ENCODE measurements at places on chromosomes 12 and 14. TPM values are rescaled to one million over a fixed set of nuclear protein-coding genes. Genes with fewer than 3 reads are reported as not detected.

Gene GPR132
- 5.9 TPM for total RNA-seq

Gene GPR162
- total RNA-seq, result 1.4 TPM

Gene FAM186B
- 0.09 TPM for total RNA-seq

Gene PRKCH
- 81.8 TPM for total RNA-seq

Gene LRRC10
- total RNA-seq, result 0.05 TPM

Gene GPRC5D
- not detected for total RNA-seq

Gene TAS2R9
- total RNA-seq, result not detected

Gene GPR65
- total RNA-seq, result 9.2 TPM

Gene PPP1R36
- 0.61 TPM for total RNA-seq

Gene COL2A1
- total RNA-seq, result 0.47 TPM

Gene BATF
- 12.9 TPM for total RNA-seq

Gene GPX2
- 1.5 TPM for total RNA-seq

Gene PTPN6
- total RNA-seq, result 147 TPM

Gene DBX2
- under 0.01 TPM for total RNA-seq

GRCh38 chr12:83172441-83172840 lies 485.7 kb downstream of the TMTC2 start:
- no peak overlapping the region for H3K4me3 ChIP-seq
- no peak overlapping the region for H3K27ac ChIP-seq
- H3K27me3 ChIP-seq, result no peaks in the 10 kb centered on the region

DNA sequence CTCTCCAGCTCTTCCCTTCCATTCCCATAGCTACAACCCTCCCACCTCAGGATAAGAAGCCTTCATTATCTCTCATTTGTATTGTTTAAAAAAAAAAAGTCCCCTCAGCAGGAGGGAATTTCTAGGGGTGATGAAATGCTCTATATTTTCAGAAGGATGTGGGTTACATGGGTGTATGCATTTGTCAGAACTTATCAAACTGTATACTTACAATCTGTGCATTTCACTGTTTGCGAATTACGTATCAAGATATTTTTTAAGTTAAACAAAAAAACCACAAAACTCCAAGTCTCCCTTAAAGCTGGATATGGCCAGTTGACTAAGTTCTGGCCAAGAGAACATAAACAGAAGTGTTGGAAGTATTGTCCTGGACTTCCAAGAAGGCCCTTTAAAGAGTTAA lies 2.0 kb upstream of the FKBP11 start:
- no peaks in the 10 kb centered on the region for H3K27me3 ChIP-seq
- peaks cover 5% of the 10 kb centered on the region for H3K36me3 ChIP-seq
- no peak overlapping the region for H3K27ac ChIP-seq
- H3K4me3 ChIP-seq, result no peak overlapping the region

GRCh38 chr12:1879633-1880032 lies 38.8 kb downstream of the CACNA2D4 start:
- no peak for DNase-seq
- no peak overlapping the region for H3K27ac ChIP-seq
- H3K27me3 ChIP-seq, result no peaks in the 10 kb centered on the region
- H3K36me3 ChIP-seq, result no peaks in the 10 kb centered on the region
- H3K4me1 ChIP-seq, result no peaks in the 10 kb centered on the region

- no peak overlapping the region for H3K4me3 ChIP-seq
- no peak overlapping the region for H3K27ac ChIP-seq
- H3K27me3 ChIP-seq, result no peaks in the 10 kb centered on the region
- no peaks in the 10 kb centered on the region for H3K36me3 ChIP-seq
- no peak for DNase-seq
Measured at GRCh38 chr14:32022525-32022924, 54.6 kb upstream of the ARHGAP5 start.

DNA sequence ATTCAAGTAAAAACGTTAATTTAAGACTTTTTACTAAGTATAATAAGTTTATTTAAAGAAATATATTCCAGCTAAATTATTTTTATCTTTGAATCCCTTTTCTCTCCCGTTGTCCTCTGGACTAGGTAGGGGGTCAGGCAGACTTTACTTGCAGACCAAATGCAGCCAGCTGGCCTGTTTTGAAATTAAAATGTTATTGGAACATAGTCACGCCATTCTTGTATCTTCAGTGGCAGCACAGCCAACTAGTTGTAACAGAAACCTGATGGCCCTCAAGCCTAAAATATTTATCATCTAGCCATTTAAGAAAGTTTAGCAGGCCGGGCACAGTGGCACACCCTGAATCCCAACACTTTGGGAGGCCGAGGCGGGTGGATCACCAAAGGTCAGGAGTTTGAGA lies 52.7 kb downstream of the BCAT1 start:
- DNase-seq, result no peak
- no peaks in the 10 kb centered on the region for H3K27me3 ChIP-seq
- H3K36me3 ChIP-seq, result no peaks in the 10 kb centered on the region
- no peak overlapping the region for H3K4me3 ChIP-seq

GRCh38 chr12:31815096-31815495 lies 86.3 kb upstream of the AMN1 start:
- H3K4me3 ChIP-seq, result no peak overlapping the region
- H3K27ac ChIP-seq, result no peak overlapping the region

- peaks cover 8% of the 10 kb centered on the region for H3K4me1 ChIP-seq
- no peak overlapping the region for H3K27ac ChIP-seq
- DNase-seq, result no peak
- no peak overlapping the region for H3K4me3 ChIP-seq
Measured at GRCh38 chr12:89877136-89877535, 168.5 kb upstream of the ATP2B1 start.

DNA sequence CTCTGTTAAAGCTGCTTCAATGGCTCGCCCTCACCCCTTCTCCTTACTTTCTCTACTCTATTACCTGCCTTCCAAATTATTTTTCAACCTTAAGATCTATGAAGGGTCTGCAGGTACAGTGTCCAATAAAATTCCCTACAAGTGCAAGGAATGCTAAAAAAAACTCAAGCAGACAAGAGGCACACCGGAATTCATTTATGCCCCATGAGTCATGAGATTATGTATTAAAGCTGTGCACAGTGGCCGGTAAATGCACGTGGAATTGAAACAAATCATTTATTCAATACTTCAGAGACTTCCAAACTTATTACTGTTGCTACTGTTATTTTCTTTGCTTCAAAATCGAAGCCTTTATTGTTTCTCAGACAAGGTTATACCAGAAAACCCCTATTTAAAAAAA lies 68.4 kb downstream of the ST8SIA1 start:
- H3K4me3 ChIP-seq, result no peak overlapping the region
- no peak overlapping the region for H3K27ac ChIP-seq
- H3K4me1 ChIP-seq, result no peaks in the 10 kb centered on the region

DNA sequence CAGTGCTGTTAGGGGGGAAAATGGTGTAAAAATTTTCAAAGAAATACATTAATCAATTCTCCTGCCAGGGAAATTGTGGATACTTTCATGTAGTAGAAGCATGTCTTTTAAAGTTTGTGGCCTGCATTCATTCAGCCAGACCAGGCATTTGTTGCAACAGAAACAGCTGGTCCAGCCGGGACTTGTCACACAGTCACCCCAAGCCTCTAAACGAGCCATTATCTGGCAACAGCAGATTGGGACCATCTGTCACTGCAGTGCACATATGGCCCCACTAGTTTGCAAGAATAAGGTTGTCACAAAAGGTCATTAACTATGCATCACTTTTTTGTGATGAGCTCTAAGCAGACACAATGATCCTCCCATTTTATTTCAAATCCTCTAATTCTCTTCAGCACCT lies 193.9 kb downstream of the PHLDA1 start:
- H3K36me3 ChIP-seq, result no peaks in the 10 kb centered on the region
- no peak overlapping the region for H3K27ac ChIP-seq
- no peak overlapping the region for H3K4me3 ChIP-seq
- no peak for DNase-seq
- no peaks in the 10 kb centered on the region for H3K4me1 ChIP-seq
- H3K27me3 ChIP-seq, result no peaks in the 10 kb centered on the region

- H3K27ac ChIP-seq, result no peak overlapping the region
- H3K4me1 ChIP-seq, result no peaks in the 10 kb centered on the region
- H3K36me3 ChIP-seq, result no peaks in the 10 kb centered on the region
- peaks cover 63% of the 10 kb centered on the region for H3K27me3 ChIP-seq
Measured at GRCh38 chr14:99729991-99730875, 46.1 kb downstream of the CYP46A1 start.

- no peaks in the 10 kb centered on the region for H3K36me3 ChIP-seq
- H3K4me1 ChIP-seq, result peaks cover 42% of the 10 kb centered on the region
- H3K27ac ChIP-seq, result peak overlapping the region; percentile 40
- H3K27me3 ChIP-seq, result no peaks in the 10 kb centered on the region
- peak overlapping the region; percentile 47 for H3K4me3 ChIP-seq
Measured at GRCh38 chr14:64196814-64197411, 97.3 kb downstream of the ESR2 start.

- peaks cover 31% of the 10 kb centered on the region for H3K36me3 ChIP-seq
- DNase-seq, result peak; percentile 64
- peak overlapping the region; percentile 93 for H3K27ac ChIP-seq
- H3K4me1 ChIP-seq, result peaks cover 10% of the 10 kb centered on the region
- H3K4me3 ChIP-seq, result peak overlapping the region; percentile 96
- H3K27me3 ChIP-seq, result no peaks in the 10 kb centered on the region
Measured at GRCh38 chr14:23321572-23322547, 603 bp downstream of the PABPN1 start.

DNA sequence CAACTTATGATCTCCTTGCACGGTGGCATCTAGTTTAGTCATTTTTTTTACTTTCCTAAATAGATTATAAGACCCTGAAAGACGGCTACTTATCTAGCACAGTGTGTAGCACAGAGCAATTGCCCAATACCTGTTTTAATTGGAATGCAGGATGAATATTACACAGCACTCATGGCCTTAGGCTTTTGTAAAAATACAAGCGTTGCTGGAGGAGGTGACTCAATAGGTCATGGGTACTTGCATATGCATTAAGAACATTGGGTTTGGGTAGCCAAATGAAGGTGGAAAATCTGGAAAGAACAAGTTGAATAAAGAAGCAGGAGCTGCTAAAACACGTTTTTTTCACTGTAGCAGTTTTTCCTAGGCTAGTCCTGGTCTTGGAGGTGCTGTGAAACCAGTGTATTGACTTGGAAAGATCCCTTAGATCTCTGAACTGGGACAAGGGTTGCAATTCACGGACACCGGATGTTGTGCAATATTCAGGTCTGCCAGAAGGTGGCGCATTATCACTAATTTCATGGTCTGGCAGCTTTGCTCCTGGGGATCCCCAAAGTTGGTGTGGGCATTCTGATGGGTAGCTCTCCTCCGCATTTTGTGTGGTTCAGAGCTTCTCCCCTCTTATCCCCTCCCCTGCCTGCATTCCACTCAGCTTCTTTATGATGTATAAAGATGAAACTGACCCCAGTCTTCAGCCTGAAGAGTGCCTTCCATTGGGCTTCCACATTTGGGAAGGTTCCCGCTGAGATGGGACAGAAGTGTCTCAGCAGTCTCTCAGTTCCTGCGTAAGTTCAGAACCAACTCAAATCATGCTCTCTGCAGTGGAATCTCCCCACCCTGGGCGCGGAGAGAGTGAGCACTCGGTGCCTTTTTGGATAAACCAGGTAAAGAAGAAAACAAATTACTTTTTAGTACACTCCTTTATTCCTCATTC lies 278.3 kb downstream of the NRXN3 start:
- no peak overlapping the region for H3K4me3 ChIP-seq
- peak; percentile 56 for DNase-seq
- no peak overlapping the region for H3K27ac ChIP-seq
- H3K4me1 ChIP-seq, result no peaks in the 10 kb centered on the region

GRCh38 chr14:33297565-33297964 lies 358.9 kb downstream of the NPAS3 start:
- H3K27me3 ChIP-seq, result no peaks in the 10 kb centered on the region
- no peaks in the 10 kb centered on the region for H3K36me3 ChIP-seq
- DNase-seq, result no peak
- no peak overlapping the region for H3K27ac ChIP-seq
- H3K4me3 ChIP-seq, result no peak overlapping the region
- no peaks in the 10 kb centered on the region for H3K4me1 ChIP-seq

- H3K4me1 ChIP-seq, result no peaks in the 10 kb centered on the region
- H3K27me3 ChIP-seq, result no peaks in the 10 kb centered on the region
- no peaks in the 10 kb centered on the region for H3K36me3 ChIP-seq
- DNase-seq, result no peak
- H3K27ac ChIP-seq, result no peak overlapping the region
Measured at GRCh38 chr14:25841226-25841625, 756.6 kb downstream of the NOVA1 start.

DNA sequence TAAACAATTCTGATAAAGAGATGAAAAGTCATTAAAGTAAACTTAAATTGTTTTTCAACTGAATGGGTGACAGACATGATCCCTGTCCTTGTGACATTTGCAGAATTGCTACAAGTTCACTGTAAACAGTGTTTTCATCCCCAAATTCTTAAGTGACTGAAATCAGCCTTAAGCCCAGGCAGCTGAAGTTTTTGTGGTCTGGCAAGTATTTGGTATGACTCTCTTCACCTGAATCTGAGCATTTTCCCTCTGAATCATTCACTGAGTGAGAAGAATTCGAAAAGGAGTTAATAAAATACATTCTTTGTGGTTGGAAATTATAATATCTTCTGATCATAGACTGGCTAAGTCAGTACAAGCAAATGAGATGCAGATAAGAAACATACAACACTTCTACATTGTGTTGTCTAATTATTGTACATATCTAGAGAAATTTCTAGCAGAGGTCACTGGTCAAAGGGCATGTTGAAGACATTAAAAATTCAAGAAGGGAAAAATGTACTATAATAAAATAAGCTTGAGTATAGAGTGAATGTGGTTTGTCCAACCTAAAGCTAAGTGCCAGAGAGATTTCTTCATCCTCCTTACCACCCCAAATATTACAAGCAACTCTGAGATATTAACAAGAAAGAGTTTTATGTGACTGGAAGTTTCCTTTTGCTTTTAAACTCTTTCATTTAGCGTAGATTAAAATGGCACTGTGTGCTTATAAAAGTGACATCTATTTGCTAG lies 177.8 kb upstream of the DIO2 start:
- H3K27me3 ChIP-seq, result no peaks in the 10 kb centered on the region
- H3K27ac ChIP-seq, result no peak overlapping the region
- no peak overlapping the region for H3K4me3 ChIP-seq
- no peaks in the 10 kb centered on the region for H3K36me3 ChIP-seq

DNA sequence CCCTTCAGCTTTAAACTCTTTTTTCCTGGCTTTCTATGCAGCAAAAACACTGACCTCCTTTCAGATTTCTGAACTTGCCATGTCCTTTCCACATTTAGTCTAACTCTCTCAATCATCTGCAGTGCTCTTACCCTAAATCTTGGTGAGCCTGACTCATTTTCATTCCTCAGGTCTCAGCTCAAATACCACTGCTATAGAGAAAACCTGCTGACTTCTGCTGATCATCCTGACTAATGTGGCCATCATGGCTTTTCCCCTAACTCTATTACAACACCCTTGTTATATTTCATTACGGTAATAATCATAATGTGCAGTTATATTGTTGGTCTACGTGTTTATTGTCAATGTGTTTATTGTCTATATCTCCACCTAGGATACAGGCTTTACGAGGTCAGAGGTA lies 207.3 kb upstream of the OR4E1 start:
- H3K4me3 ChIP-seq, result no peak overlapping the region
- no peaks in the 10 kb centered on the region for H3K36me3 ChIP-seq
- H3K27ac ChIP-seq, result no peak overlapping the region
- peaks cover 10% of the 10 kb centered on the region for H3K4me1 ChIP-seq
- DNase-seq, result no peak

DNA sequence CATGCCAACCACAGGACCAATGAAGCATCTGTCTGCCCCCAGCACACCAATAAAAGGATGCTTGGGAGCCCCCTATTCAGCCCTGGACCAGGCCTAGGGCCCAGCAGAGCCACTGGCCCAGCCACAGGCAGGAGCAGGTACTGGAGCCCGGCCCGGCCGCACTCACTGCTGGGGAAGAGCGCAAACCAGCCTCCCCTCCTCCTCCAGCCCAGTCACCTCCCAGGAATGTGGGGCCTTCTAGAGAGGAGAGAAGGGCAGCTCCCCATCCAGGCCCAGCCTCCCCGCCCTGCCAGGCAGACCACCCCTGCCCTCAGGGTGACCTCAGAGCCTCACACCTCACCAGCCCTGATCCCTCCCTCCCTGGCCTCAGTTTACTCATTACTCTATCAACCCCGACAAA lies 56.2 kb downstream of the CCNK start:
- no peaks in the 10 kb centered on the region for H3K36me3 ChIP-seq
- H3K27ac ChIP-seq, result no peak overlapping the region
- DNase-seq, result no peak
- H3K4me3 ChIP-seq, result no peak overlapping the region
- H3K27me3 ChIP-seq, result no peaks in the 10 kb centered on the region

Measured in thymus (tissue), 14 donors.